ENCODE measurements at places on chromosomes 6 and 20. TPM values are rescaled to one million over a fixed set of nuclear protein-coding genes. Genes with fewer than 3 reads are reported as not detected.

DNA sequence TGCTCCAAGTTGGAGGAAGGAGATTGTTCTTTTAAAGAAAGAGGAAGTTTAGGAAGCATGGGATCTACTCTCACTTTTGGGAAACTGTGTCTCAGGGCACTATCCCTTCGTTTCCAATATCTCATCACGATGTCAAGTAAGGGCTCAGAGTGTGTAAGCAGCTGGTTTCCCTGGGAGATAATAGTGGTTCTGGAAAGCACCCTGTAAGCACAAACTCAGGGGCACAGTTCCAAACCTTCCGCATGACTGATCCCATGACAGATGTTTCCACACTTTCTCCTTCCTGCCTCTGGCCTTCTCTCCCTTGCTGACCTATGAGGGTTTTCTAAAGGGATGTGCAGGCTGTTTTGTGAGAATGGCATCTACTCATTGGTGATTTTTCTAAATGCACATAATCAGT is 33.9 kb downstream of the ADTRP start:
- DNase-seq, result peak; percentile 77

GRCh38 chr6:116533233-116533957 is 12.1 kb downstream of the TRAPPC3L start:
- DNase-seq, result no peak

GRCh38 chr6:164095056-164095455 is 680.5 kb downstream of the QKI start:
- DNase-seq, result no peak

DNA sequence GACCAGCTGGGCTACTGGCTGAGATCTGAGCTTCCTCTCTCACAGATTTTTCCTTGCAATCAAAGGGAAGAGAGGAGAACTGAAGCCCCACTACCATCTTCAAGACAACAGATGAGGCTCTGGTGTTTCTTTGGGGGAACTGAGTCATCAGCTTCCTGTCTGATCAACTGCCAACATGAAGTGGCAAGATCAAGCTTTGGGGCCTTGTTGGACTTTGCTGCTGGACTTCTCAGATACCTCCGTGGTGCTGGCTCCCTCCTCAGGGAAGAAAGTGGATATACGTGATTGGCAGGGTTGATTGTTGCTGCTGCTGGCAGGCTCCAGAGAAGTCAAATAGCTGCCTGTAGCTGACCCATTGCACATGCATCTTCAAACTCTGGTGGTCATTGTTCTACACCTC is 3.6 kb upstream of the TOX2 start:
- DNase-seq, result no peak

GRCh38 chr20:62168890-62169435 is 13.9 kb upstream of the MTG2 start:
- DNase-seq, result no peak

GRCh38 chr6:4378319-4378996 is 243.1 kb upstream of the ECI2 start:
- DNase-seq, result no peak

GRCh38 chr6:45965007-45965406 is 50.7 kb downstream of the CLIC5 start:
- no peak for DNase-seq

DNA sequence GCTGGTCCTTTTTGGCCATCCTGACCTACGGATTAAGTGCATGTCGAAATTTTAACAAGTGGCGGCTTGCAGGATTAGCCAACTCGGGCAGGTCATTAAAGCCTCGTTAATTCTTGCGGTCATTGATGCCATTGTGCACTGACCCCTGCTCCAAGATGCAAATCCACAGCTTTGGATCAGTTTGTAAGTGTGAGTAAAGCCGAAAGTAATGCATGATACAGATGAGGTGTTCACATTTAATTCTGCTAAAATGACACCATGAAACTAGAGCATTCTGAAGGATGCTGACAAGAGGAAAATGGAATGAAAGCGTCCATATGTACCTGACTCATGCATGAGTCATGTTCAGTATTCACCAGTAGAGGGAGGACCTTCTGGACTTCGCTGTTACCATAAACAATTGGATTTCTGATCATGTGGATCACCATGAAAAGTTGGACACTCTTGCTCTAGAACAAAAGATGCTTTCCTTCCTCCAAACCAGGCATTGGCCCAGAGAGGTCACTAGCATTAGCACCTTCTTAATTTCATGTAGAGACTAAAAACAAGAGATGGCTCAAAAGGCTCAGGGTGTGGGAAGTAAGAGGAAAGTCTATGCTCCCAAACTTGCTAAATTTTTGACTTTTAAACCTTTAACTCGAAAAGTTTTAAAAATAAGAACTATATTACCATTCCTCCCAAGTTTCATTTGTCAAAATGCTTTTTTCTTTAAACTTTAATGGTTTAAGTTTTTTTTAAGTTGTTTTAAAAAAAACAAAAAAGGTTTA is 48.0 kb downstream of the MUC22 start:
- DNase-seq, result peak; percentile 55

GRCh38 chr20:60558486-60558885 is 600.3 kb downstream of the CDH26 start:
- DNase-seq, result no peak

GRCh38 chr6:53090576-53090975 is 25.4 kb downstream of the FBXO9 start:
- DNase-seq, result no peak

DNA sequence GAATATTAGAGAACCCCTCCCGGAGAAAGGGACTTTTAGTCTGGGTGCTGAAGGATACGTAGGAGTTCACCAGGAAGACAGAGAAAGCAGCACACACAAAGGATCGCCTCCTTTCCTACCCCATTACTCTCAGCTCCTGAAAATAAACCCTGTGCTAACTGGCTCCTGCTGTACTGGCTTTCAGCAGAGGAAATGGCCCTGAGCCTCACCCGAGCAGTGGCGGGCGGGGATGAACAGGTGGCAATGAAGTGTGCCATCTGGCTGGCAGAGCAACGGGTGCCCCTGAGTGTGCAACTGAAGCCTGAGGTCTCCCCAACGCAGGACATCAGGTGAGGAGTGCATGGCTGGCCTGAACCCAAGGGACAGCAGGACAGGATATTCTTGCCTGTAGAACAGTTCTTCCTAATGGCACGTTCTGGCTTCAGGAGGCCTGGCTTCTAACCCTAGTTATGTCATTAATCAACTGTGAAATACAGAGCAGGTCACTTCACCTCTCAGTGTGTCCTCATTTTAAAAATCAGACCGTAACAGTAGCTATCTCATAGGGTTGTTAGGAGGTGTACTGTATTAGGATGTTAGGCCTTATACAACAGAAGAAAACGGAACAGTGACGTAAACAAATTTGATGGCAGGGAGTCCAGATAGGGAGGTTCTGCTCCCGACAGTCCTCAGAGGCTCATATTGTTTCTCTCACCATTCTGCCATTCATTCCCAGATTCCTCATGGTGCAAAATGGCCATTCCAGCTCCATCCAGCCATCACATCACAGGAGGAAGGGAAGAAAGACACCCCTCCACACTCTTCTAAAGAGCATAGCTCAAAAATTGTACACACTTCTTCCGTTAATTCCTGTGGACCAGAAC is 1.8 kb downstream of the RBCK1 start:
- no peak for DNase-seq

GRCh38 chr6:120279466-120280167 is 930.1 kb upstream of the MAN1A1 start:
- no peak for DNase-seq

- no peak for DNase-seq
Measured at GRCh38 chr20:46168438-46168837, 50.3 kb downstream of the CD40 start.

DNA sequence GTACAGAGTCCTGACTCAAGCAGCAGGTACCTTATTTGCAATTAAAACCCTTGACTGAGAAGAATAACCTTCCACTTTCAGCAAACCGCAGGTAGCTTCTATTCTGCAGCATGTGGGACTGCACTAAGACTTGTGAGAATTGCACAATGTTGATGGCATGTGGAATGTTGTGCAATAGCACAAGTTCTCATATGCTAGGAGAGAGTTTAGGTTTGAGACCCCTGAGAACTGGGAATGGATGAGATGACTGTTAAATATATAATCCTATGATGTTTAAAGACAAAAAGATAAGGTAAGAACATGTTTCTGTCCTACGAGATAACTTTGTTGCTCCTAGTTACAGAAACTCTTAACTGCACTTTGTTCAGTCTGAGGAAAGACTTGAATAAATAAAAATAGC is 194.6 kb downstream of the OTOR start:
- DNase-seq, result no peak

DNA sequence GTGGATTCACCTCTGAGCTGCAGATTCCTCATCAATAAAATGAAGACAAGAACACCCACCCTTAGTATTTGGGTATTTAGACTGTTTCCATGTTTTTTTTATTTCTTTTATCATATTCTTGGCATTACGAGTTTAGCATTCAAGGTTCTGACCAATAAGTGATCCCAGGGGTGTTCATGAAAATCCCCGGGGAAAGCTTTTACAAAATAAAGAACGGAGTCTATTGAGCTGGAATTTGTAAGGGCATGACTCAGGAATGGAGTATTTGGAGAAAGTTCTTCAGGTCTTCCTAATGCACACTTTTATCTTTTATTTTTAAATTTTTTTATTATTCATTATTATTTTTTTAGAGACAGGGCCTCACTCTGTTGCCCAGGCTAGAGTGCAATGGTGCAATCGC is 19.4 kb upstream of the TOX2 start:
- no peak for DNase-seq

GRCh38 chr20:32772046-32772445 is 9.9 kb downstream of the DNMT3B start:
- DNase-seq, result no peak

DNA sequence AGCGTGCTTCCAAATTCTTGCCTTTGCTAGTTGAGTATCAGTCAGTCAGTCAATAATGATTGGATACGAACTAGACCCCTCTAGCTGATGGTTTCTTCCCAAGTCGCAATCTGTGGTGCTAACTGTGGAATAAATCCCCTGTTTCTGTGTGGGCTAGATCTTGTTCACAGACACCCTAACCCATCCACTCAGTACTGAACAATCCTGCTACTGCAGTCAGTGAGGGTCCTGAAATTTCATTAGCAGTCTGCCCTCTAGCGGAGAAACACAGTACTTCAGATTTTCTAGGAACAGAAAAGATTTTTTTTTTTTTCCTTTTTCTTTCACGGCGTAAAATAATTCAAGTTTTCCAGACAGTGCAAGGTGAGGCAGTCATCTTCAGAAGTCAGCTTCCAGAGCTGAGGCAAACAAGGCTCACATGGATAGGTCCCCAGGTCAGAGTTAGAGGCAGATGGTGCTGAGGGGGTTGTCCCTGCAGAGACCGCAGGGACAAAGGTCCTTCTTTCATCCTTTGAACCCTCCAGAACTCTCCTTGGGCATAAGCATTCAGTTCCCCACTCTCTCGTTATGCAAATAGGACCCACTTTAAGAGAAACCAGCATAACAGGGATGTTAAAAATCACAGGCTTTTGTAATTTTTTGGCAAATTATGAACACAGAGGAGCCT is 119.6 kb downstream of the SCML4 start:
- DNase-seq, result no peak

GRCh38 chr6:47303861-47304260 is 5.8 kb downstream of the TNFRSF21 start:
- DNase-seq, result no peak

GRCh38 chr6:35120746-35121145 is 20.4 kb downstream of the TCP11 start:
- DNase-seq, result no peak

DNA sequence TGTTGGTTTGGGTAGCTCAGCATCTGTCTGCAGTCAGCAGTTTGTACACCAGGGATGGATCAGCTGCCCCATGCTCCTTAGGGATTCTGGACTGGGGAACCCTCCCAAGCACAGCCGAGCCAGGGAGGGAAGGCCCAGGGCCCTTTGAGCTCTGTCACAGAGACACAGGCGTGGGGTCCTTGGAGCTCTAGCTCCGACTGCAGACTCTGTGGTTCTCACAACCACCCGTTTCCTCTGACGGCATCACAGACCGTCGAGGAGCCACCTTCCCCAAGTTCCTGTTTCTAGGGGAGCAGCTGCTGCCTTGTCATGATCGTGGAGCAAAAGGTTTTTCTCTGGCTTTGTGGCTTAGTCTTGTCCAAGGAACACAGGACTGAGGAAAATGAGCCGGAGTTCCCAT is at the start of gene SLA2:
Gene SLA2, minus strand, starts transcription at position 199 of the 400 bp plus-strand sequence. CDS start 4,861 bp downstream, outside the sequence.
- peak; percentile 80 for DNase-seq

DNA sequence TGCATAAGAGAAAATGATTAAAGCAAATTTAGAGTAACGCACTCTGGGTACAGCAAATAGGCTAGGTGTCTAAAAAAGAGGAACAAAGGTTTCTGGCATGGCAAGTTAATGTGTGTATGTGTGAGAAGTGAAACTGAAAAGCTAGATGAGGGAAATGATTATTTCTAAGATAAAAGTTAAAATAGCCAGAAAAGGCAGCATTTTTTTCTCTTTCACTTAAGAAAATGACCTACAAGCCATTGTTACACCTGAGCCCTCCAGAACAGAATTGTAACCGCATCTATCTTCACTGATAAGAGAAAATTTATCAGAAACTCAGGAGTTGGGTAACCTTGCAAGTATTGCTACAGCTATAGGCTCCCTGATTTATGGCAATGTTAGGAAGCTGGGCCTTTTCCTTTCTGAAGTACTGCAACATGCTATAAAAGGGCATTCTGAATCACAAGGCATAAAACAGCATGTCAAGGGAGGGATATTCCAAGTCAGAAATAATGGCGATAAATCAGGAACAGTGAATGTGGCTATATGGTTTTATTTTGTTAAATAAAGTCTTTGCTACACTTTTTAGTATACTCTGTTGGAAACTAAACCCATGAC is 395.3 kb downstream of the TBC1D32 start:
- DNase-seq, result no peak

- no peak for DNase-seq
Measured at GRCh38 chr6:54037277-54037779, 73.9 kb upstream of the MLIP start.

DNA sequence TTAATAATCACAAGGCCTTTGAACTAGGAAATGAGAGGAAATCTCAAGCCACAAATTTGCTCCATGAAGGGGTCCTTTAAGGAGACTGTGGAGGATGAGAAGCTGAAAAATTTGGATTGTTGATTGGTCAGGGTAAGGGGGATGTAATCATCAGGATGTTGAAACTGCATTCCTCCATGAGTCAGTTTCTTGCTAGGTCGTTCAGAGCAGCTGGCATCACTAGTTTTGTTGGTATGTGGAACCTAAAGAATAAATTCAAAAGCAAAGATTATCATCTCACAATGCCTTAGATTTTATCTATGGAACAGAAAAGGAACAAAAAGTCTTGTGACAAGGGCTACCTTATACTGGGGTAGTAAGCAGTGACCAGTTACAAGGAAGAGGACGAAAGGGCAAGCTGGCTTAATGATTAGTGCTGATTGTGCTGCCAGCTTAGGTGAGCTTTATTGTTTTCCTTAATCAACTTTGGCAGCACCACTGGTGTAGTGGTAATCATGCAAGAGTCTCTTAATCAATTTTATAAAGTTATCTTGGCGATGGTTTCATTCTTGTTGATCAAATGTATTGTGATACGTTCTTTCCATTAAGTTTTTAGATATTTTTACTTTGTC is 36.6 kb downstream of the CRISP2 start:
- no peak for DNase-seq

The SRPK1 gene
- total RNA-seq, result 127 TPM

The PPP1R10 gene
- 64.9 TPM for total RNA-seq

The LY6G6F gene
- total RNA-seq, result not detected

The TNFRSF21 gene
- 53.4 TPM for total RNA-seq

The BNIP5 gene
- total RNA-seq, result 35.4 TPM

The SUPT3H gene
- 2.9 TPM for total RNA-seq

The OR2H1 gene
- total RNA-seq, result not detected

The CRISP2 gene
- total RNA-seq, result not detected

The CD83 gene
- total RNA-seq, result 1.3 TPM

The PCNA gene
- total RNA-seq, result 36.5 TPM

The SLC24A3 gene
- 38.8 TPM for total RNA-seq

The PRR18 gene
- not detected for total RNA-seq

Measured in Peyer's patch (tissue), 4 donors.